ENCODE measurements at places on chromosomes 11 and 22. TPM values are rescaled to one million over a fixed set of nuclear protein-coding genes. Genes with fewer than 3 reads are reported as not detected.

Gene B4GALNT4
- 2.4 TPM for total RNA-seq

- no peak for DNase-seq
These were observed 5.8 kb downstream of the IL17RA start for GRCh38 chr22:17090550-17090949.

Gene E2F8
- total RNA-seq: 4.2 TPM

DNA sequence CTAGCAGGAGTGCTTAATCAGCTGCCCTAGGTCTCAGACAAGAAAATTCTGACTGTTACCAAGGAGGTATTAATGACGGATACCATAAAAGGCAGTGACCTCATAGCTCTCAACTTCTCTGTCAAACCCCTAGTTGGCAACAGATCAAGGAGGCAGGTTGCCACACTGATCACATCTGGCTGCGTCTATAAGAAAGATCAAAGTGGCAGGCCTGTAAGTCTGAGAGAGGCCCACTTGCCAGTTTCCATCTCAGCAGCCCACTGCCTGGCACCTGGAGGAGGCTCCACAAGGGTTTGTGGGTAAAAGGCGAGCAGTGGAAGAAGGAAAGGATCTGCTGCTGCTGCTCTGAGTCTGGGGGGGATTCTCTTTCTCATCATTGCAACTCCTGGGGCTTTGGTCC lies 239.6 kb upstream of the MPPED2 start:
- no peak for DNase-seq

Gene CHRNA10
- total RNA-seq: 0.58 TPM

GRCh38 chr22:27517361-27518155 lies 284.0 kb downstream of the MN1 start:
- no peak for DNase-seq

DNA sequence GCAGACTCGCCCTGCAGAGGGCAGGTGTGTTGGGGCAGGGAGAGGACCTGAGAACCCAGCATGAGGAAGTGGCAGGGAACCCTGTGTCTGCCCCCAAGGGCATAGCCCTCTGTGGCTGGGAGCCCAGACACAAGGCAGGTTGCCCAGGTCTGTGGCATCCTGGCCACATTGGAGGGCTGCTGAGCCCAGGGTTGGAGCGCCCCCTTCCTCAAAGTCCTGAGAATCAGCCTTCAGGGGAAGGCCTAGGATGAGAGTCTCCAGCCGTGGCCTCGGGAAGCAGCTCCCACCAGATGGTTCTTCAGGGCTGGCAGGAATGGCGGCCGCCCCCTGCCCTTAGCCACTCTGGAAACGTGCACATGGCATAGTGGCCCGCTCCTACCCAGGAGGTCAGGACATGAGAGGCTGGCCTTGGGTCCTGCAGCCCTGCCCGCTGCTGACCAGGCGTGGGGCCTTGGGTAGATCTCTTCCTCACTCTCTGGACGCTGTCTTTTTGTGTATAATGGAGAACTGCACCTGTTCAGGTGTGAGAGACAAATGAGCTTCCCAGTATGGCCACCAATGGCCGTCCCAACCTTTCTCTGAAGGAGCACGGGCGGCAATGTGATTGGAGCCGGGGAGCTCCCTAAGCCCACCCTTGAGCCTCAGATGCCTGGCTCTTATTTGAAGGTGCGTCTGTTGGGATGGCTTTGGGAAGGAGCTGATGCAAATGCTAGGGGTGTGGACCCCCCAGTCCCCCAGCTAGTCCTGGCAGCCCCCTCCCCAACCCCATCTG lies 4.6 kb upstream of the CDC42BPG start:
- no peak for DNase-seq

Gene TMEM134
- 50.5 TPM for total RNA-seq

Gene TRIM48
- total RNA-seq: not detected

Gene CABP4
- total RNA-seq: 1.2 TPM

DNA sequence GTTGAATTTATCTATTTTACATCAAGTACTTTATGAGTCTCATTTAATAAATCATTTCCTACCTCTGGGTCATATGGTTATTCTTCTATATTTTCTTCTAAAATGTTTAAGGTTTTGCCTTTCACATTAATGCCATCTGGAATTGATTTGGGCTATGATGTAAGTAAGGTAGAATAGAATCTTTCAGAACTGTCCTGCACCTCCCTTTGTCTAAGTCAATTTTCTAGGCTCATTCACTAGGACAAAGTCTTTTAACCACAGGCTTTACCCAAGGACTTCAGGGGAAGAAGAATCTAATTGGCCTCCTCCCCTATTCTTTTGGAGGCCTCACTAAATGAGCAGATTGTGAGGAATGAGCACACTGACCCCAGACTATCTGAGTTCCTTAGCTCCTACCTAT lies 146.0 kb downstream of the BBOX1 start:
- DNase-seq: no peak

Gene OR5B21
- total RNA-seq: not detected

DNA sequence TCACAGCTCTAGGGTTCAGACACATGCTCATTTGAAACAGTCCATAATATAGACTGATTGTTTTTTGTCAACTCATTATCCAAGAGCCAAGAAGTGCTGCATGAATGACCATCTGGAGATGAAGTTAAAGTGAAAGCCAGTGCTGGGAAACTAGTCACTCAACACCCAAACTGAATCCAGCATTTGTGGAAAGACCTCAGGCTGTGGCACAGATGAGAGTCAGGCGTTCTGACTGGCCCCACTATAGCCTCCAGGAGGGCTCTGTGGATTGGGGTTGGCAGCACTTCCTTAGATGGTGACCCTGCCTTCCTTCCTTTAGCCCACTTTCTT lies 2.1 kb downstream of the FEZ1 start:
- DNase-seq: no peak

- DNase-seq: no peak
These were observed 264.0 kb upstream of the CCDC179 start for GRCh38 chr11:23124249-23124648.

- DNase-seq: no peak
These were observed 624 bp downstream of the TMEM41B start for GRCh38 chr11:9313648-9314290.

Gene VSIG10L2
- total RNA-seq: 0.05 TPM

- DNase-seq: no peak
These were observed 20.4 kb upstream of the LYVE1 start for GRCh38 chr11:10588904-10589303.

GRCh38 chr11:74678591-74679512 lies 52.4 kb downstream of the CHRDL2 start:
- no peak for DNase-seq

Gene ELFN2
- 0.05 TPM for total RNA-seq

DNA sequence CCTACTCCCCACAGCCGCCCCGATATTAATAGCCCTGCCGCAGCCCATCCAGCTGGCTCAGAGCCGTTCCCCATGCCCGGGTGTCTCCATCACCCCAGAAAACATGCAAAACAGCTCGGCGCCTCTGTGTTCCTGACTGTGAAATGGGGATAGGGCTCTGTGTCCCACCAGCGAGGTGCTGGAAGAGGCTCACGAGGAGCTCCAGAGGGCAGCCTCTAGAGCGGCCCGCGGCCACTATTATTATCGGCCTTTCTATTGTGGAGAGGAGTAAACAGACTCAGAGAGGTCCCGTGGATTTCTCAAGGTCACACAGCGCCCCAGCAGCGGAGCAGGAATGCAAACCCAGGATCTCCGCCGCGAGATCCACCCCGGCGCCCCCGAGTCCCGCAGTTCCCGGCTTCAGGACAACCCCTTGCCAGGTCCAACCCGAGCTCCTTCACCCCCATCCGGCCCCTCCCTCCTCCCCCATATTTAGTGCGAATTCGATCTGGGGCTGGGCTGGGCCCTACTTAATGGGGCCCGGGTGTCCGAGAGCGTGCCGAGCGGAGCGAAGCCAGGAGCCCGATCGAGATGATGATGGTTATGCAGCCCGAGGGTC lies at the start of gene ACTN3:
ACTN3 (plus strand) TSS at position 536 of the 598 bp plus-strand sequence; CDS start at position 571, 35 bp downstream.
- peak; percentile 54 for DNase-seq

Gene EFCAB6
- total RNA-seq: 1.8 TPM

DNA sequence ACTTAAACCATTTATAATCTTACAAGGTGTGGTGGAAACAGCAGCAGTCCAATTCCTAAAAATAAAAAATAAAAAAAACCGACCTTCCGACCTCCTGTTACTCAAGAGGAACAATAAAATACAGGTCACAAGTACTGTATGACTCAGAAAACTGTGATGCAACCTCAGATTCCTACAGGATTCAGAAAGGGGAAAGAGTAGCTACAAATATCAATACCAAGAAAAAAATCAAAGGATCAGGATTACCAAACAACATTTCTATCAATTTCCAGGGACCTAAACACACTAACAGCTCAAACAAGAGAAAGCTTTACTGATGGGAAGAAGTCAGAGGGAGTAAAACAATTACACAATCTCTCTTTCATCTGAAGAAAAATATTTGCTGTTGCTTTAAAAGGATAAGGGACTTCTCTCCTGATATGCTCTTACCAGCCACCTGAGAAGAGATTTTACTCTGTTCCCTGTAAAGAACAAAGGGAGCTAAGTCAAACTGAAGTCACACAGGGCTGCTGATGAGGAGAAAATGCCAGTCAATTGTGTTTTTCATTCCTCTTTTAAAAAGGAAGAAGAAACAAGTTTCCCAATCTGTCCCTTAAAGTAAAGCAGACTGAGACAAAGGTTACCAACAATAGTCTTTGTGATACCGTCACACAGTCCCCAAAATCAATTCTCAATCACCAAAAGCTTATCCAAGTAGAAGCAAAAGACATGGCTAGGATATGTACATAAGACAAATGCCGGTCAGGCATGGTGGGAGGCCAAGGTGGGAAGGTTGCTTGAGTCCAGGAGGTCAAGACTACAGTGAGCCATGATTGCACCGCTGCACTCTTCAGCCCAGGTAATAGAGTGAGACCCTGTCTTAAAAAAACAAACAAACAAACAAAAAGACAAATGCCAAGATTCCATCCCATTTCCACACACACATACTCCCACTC lies 39.3 kb downstream of the AMBRA1 start:
- DNase-seq: no peak

Gene C22orf15
- not detected for total RNA-seq

GRCh38 chr11:66277471-66278362 lies at the start of gene CNIH2:
Gene CNIH2, plus strand, starts transcription at chr11:66278175. Its CDS starts 282 bp downstream, at chr11:66278457.
- DNase-seq: no peak

Gene SLC35F2
- total RNA-seq: 2.1 TPM

Gene OR2D3
- total RNA-seq: not detected

DNA sequence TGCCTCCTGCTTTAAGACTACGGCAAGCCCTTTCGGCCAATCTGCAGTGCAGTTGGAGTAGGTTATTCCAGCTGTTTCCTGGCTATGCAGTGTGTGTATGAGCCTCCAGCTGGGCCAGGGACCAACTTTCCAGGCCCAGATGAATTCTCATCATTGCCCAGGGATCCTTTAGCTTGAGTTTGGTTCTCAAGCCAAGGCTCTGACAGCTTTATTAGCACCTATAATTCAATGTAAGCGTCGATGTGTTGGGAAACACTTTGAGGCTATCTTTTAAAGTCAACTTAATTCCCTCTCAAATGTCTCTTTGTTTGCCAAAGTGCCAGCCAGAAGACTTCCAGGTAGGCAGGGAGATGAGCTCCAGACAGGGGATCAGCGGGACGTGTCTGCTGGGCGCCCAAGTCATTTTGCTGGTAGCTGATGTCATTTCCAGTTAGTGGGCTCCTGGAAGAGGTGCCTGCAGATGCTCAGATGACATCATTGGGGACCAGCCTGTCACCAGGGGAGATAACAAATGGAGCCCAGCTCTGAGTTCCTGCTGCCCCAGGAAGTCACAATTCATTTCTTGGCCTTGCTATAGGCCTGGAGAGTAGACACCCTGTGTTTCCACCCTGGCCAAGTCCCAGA lies 520.4 kb downstream of the SOX6 start:
- DNase-seq: no peak

Gene OR51S1
- not detected for total RNA-seq

DNA sequence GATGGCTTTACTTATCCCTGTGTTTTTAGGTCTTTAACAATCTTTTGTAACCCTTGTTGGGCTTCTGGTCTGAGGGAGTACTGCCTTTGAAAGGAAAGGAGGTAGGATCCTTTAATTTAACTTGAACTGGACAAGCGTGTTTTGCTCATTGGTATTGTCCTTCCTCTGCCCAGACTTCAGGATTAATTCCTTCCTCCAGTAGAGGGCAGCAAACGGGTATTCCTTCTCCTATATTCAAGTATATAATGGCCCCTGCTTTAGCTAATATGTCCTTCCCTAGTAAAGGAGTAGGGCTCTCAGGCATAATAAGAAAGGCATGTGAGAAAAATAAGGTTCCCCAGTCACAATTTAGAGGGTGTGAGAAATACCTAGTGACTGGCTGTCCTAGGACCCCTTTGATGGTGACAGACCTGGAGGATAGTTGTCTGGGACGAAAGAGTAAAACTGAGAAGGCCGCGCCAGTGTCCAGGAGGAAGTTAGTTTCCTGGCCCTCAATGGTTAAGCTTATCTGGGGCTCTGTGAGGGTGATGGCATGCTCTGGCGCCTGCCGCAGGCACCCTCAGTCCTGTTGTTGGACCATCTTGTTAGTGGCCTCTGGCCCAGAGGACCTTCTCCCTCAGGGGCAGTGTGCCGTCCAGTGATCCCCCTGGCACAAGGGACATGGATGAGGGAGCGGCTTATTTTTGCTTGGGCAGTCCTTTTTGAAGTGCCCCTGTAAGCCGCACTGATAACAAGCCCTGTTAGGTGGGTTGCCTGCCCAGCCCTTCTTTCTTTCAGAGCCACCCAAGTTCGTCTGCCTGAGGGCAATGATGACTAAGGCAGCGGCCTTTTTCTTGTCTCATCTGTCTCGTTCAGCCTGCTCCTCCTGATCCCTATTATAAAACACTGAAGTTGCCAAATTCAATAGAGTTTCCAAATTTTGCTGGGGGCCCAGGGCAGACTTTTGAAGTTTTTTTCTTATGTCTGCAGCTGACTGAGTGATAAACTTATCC lies 51.8 kb downstream of the C11orf71 start:
- DNase-seq: no peak

DNA sequence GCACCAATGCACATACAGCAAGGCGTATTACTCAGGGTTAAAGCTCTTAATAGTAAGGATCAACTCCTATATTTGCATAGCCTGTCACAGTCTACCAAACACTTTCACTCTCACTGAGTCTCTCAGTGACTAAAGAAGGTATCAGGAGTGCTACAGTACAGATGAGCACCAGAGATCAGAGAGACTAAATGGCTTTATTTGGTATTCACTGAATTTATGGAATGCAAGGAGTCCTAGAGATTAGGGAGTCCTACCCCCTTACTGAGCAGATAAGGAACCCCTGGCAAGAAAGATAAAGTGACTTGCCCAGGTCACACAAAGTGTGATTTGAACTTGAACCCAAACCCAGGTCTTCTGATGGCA lies 396.4 kb upstream of the CCDC90B start:
- DNase-seq: no peak

DNA sequence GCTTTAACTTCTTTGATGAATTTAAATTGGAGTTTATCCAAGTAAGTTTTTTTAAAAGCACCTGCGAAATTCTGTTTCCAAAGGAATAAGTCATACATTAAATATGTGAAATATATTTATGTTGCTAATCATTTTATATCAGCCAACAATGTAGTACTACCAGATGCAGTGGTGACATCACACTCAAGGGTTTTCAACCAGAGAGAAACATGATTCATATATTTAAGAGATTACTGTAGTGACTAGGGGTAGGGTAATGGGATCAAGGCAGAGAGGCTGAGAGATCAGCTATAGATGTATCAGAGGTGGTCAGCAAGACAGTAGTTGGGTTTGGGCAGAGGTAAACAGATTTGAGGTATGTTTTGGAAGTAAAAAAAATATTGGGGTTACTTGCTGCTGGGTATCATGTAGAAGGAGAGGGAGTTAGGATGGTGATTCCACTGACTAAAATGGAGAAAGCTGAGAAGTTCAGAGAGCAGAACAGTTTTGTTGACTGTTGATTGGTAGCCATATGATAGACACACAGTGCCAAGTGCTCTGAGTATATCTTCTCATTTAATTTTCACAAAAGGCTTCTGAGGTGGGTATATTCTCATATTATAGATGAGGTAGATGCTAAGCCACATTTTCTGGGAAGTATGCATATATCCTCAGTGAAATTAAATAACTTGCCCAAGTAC lies 39.4 kb downstream of the CEP57 start:
- no peak for DNase-seq
